ENCODE measurements at places on chromosomes 4 and X.

- peak; percentile 81 for DNase-seq
Observed at GRCh38 chr4:78644744-78645330, 93.3 kb downstream of the ANXA3 start.

DNA sequence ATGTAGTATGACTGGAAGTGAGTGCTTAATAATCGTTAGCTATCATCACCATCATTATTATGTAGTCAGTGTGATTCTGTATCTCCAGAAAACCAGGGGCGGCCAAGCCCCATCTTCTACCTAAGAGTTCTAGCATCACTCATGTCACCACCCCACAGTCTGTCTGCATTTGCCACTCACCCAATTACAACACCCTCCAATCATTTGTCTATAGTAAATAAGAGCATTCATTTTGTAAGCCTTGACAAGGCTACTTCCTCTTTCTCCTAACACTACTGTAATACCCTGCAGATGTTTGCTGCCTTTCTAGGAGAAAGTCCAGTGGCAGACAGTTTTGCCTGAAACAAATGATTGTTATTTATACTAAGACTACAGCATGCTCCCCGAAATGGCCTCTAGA, 15.8 kb upstream of the IL21 start:
- DNase-seq, result no peak

- DNase-seq, result peak; percentile 66
Observed at GRCh38 chrX:63656871-63657580, 128.0 kb downstream of the ARHGEF9 start.

DNA sequence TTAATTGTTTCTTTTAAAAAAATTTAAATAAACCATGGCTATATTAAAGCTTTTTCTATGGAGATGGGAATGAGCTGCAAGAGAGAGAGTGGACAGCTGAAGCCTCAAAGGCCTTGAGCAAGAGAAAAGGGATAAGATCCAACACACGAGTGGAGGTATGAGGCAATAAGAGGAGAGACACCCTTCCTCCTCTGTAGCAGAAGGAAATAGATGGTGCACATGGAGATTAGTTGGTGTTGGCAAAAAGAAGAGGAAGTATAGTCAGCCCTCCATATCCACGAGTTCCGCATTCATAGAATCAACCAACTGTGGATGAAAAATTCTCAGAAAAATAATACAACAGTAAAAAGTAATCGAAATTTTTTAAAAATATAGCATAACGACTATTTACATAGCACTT, 3.2 kb downstream of the CXorf38 start:
- peak; percentile 51 for DNase-seq

GRCh38 chr4:175330236-175330635, 412.1 kb downstream of the ADAM29 start:
- no peak for DNase-seq

GRCh38 chr4:128275346-128275745, 12.3 kb downstream of the PGRMC2 start:
- peak; percentile 72 for DNase-seq

DNA sequence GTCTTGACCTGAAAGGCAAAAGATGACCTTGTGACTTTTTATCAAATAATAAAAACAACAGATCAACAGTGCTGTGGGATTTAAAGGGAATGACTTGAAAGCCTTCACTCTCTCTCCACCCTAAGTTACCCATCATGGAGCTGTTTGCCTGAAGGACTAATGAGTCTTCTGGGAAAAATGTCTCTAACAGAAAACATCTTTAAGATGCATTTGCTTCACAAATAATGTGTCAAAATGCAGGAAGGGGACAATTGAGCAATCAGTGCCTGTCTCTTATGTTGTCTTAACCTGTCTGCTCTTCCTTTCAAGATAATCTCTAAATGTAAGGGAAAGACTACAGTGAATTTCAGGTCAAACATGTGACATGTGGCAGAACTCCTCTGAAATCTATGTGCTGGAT, 766.6 kb downstream of the PDHA2 start:
- DNase-seq, result no peak

DNA sequence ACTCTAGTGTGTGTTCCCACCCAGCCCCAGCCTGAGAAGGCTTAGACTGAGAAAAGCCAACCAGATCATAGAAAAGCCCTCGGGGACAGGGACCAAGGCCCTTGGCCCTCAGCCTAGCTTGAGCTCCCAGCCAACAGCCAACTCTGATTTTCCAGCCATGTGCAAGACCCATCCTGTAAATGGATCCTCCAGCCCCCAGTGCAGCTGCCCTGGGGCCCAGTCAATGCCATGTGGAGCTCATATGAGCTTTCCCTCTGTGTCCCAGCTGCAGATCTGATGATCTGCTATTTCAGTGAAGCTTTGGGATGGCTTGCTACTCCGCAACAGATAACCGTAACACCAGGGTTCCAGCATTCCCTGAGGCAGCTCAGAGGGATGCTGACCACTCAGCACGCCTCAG, 40.5 kb upstream of the CDKN2AIP start:
- DNase-seq, result no peak

GRCh38 chr4:71266090-71266794, 72.6 kb upstream of the SLC4A4 start:
- DNase-seq, result peak; percentile 49

DNA sequence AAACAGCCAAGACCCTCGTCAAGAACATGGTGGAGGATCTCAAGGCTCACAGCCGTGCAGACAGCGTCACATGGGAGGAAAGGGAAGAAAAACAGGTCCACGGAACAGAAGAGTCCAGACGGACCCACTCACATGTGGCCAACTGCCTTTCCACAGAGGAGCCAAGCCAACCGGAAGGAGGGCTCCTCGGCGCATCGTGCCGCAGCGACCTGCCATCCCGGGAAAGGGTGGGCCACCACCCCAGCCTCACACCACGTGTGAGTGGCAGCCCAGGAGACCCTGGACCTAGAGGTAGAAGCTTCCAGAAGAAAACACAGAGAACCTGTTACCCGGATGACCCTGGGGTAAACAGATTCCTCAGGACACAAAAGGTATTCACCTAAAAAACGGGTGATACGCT, 28.4 kb downstream of the CTBP1 start:
- no peak for DNase-seq

- DNase-seq, result no peak
Observed at GRCh38 chrX:103467156-103467555, 52.1 kb downstream of the RAB40A start.

DNA sequence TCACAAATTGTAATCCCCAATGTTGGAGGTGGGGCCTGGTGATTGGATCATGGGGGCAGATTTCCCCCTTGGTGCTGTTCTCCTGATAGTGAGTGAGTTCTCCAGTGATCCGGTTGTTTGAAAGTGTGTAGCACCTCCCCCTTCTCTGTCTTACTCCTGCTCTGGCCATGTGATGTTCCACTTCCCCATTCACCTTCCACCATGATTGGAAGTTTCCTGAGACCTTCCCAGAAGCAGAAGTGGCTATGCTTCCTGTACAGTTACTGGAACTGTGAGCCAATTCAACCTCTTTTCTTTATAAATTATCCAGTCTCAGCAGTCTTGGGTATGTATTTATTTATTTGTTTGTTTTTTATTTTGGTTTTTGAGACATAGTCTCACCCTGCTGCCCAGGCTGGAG, 143.2 kb downstream of the CPE start:
- no peak for DNase-seq

- DNase-seq, result no peak
Observed at GRCh38 chr4:118881512-118882146, 7.0 kb upstream of the SYNPO2 start.

DNA sequence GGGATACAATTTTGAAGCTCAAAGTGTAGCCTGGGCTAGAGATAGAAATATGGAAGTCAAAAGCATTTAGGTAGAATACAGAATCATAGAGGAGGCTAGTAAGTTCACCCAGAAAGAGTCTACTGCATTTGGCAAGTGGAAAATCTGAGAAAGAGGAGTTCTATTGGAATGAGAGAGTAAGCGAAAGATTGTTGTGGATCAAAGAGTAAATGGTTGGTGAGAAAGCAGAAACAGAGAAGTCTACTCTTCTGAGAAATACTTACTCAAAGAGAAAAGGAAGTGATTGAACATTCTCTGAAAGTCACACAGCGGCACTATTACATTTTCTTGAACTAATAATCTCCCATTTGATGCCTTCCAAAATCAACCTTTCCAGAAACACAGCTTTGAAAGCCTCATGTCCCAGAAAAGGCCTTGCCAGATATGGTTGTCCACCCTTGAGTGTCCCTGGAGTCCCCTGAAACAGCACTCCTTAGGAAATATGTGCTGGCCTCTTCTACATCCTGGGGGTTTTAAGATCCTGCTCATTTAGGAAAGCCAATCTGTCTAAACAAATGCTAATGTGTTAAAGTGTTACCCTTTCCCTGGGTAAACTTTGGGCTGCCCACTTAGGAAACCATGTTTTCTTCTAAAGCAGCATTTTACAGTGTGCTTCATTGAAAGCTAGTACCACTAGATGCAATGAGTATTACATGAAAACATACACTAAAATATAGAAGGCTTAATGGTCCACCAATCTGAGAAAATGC, 132.6 kb downstream of the INPP4B start:
- no peak for DNase-seq

GRCh38 chr4:111128327-111128726, 505.4 kb upstream of the PITX2 start:
- peak; percentile 18 for DNase-seq

DNA sequence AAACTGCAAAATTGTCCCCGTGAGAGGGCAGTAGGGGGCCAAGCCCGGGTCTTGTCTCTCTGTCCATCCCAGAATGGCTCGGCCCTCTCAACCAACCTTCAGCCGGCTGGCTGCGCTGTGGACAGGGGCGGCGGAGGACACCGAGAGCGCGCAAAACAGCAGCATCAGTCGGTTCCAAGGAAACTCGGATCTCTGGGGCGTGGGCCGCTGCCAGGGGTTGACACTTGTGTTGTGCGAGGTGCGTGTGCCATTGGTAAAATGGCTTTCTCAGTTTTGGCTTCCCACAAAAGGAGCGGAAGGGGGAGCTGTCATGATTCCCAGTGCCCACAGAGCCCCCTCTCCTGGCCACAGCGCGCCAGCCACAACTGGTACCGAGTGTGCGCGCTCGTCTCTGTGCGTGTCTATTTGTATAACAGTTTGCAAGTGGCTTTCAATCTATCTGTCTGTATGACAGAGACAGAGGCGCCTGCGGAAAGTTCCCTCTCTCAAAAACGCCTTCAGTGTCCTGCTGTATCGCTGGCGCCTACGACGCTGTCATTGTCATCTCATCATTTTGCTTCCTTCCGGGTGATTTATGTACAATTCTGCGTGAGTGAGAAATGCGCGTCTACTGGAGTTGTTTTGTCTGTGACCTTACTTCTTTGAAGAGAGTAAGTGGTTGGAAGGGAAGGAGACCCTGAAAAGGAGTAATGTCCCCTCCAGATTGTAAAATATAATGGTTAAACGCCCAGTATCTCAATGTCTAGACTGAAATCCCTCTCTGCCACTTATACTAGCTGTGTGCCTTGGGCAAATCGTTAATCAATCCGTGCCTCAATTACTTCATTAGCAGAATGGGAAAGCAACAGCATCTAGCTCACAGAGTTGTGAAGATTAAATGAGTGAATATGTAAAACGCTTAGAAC, 1.8 kb downstream of the DKK2 start:
- DNase-seq, result peak; percentile 55

- DNase-seq, result peak; percentile 40
Observed at GRCh38 chrX:120428309-120428708, 40.8 kb downstream of the LAMP2 start.

GRCh38 chr4:39616651-39617050, 22.0 kb downstream of the SMIM14 start:
- peak; percentile 64 for DNase-seq

DNA sequence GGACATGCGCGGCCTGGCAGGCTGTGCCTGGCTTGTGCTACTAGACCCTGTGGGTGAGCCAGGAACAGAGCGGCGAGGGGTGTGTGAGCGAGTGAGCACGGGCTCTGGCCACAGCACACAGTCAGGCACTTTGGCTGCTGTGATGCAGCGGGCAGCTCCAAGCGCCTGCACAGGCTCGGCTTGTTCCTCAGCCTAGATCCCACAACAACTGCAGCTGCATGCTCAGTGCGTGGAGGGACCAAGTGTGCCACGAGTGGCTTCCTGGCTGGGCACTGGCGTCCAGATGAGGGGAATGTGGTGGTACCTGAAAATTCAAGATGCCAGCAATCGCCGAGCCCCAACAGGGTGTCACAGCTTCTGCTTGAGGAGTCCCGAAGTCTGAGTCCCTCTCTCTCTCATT, 1056.6 kb downstream of the RAPGEF2 start:
- DNase-seq, result no peak

GRCh38 chr4:148810461-148810860, 368.2 kb upstream of the NR3C2 start:
- no peak for DNase-seq

GRCh38 chr4:182688081-182688480, 229.1 kb downstream of the DCTD start:
- no peak for DNase-seq

DNA sequence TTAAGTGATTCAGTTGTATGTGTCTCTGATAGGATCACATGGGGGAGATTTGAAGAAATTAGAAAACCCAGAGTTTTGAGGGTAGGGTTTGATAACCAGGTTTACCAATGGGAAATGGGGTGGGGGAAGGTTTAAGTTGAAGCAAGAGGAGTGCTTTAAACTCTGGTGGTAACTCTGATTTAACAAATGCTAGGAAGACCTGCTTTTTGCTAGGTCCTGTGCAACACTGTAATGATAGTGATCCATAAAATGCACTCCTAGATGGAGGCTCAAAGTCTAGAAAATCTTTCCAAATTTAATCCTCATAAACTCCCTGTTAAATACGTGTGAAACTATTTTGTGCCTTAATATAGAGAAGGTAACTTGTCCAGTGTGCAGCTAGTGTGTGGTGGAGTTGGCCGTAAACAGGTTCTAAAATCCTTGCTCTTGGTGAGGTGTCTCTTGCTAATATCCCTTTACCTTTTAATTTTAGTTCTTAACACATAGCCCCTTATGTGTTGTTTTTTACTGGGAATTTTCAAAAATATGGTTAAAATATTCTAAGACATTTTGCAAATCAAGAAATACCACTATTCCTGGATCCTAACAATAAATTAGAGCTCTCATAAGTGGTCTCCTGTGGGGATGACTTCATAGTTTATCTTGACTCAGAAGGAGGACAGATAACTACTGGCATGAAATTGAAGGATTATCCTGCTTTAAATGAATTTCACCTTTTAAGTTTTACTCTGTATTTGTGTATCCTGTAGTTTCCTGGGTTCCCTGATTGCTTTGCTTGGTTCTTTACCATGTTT, 4.1 kb downstream of the RPL34 start:
- DNase-seq, result no peak

DNA sequence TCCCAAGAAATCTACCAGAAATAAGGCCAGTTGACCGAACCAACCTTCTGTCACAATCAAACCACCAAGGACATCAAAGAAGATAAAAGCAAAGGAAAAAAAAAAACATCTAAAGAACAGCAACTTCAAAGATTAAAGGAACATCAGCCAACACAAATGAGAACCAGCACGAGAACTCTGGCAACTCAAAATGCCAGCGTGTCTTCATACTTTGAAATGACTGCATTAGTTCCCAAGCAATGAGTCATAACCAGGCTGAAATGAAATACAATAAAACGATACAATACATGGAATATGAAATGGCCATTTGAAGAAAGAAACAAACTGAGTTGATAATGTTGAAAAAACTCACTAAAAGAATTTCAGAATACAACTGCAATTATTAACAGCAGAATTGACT, 611.6 kb upstream of the GRIA3 start:
- DNase-seq, result peak; percentile 55
